HT1080 (cell line): ENCODE measurements at places on chromosomes 7 and 10. TPM values are rescaled to one million over a fixed set of nuclear protein-coding genes. Genes with fewer than 3 reads are reported as not detected.
A peak's percentile ranks its signal among the peaks of the same experiment; 100 is the strongest.

DNA sequence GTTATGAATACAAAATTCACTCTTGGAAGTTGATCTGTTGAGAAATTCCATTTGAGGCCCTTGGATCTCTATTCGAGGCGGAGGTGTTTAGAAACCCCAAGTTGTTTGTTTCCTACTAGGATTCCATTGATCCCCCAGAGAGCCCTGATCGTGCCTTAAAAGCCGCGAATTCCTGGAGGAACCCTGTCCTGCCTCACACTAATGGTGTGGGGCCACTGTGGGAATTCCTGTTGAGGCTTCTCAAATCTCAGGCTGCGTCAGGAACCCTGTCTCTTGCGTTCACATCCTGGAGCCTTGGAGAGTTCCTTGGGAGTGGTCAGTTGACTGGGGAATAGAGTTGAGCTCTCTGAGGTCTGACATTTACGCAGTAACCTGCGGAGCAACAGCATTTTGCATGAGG lies 1.2 kb downstream of the CFAP69 start:
- DNase-seq: no peak

- no peak for DNase-seq
Observed at GRCh38 chr7:68511281-68511680, 1087.0 kb upstream of the AUTS2 start.

- DNase-seq: no peak
Observed at GRCh38 chr7:105035349-105035748, 21.3 kb downstream of the KMT2E start.

GRCh38 chr7:136741941-136742340 lies 126.5 kb upstream of the CHRM2 start:
- DNase-seq: peak; percentile 79

- peak; percentile 86 for DNase-seq
Observed at GRCh38 chr7:150378115-150378852, 846 bp upstream of the ZNF775 start.

DNA sequence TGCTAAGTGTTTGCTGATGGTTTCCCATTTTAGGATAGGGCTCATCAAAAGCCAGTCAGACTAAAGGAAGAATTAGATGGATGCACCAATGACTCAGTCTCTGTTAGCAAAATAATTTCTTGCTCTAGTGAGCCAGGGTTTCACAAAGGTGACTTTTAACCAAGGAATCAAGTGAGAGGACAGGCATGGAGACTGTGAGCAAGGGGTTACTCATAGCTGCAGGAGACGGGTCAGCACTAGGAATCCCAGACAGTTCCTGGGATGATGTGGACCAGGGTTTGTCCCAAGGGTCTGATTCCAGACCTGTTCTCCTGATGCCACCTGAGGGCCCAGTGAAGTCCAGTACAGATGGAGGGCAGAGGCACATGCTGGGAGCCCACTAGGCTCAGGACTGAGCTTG lies 138.1 kb downstream of the NOC3L start:
- peak; percentile 82 for DNase-seq

- no peak for DNase-seq
Observed at GRCh38 chr10:5843686-5844344, 30.6 kb upstream of the GDI2 start.

DNA sequence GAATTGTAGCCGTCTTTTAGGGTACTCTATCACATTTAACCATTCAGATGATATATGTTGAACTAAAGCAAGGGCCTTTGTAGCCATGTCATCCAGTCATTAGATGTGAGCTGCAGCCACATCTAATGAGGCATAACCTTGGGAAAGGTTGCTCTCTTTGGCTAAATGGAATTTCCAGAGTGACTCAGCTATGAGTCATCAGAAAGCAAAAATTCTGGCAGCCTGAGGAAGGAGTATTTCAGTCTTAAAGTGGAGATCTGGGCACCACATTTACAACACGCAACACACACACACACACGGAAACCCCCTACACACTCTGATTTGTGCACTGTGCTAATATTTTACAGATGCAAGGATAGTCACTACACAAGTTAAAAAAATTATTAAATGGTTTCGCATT lies 176.9 kb upstream of the ZWINT start:
- peak; percentile 94 for DNase-seq

GRCh38 chr10:46518028-46518725 lies 38.3 kb downstream of the GPRIN2 start:
- DNase-seq: no peak

DNA sequence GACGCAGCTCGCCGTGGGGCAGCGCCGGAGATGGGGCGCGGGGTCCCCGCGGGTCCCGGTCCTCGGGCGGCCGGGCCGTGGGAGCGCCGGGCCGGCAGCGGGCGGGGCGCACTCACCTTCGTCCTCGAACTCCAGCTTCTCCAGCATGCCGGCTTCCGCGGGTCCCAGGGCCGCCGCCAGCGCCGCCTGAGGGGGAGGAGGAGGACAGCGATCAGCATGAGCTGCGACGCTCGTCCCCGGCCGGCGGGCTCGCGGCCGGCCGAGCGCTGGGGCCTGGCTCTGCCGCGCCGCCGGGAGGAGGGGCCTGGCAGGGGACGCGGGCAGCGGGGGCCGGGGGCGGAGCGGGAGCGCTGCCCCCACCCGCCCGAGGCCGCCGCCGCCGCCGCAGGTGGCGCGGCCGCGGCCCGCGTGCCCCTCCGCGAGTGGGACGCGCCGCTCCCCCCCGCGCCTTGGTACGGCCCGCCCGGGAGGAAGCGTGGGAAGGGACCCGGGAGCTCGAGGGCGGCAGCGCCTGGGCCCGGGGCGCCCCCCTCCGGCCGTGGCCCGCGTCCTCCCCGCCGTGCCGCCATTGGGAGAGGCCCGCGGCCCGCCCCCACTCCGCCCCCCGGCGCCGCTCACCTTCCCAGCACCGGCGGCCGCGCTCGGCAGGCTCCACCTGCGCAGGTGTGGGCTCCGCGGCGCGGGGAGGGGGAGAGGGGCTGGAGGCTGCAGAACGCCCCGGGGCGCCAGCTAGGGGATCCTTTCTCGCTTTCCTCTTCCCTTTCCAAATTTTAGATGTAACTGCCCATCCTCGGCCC lies 112.5 kb upstream of the RHEB start:
- peak; percentile 71 for DNase-seq

GRCh38 chr7:24245362-24245761 lies 38.6 kb upstream of the NPY start:
- no peak for DNase-seq

DNA sequence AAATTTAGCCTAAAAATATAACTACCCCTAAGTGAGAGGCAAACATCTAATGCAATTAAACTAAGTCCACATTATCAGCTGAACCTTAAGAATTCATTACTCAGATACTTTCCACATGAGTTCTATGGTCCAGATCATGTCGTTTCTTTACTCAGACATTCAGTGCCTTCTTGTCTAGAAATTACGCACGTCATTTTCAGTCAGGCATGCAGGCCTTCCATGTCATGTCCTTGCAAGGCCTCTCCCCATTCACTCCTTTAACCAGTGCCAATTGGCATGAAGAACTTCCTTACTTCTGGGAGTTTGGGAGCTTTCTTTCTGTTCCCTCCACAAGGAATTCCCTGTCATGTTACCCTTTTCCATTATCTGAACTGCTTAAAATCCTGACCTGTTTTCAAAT lies 118.8 kb downstream of the NRP1 start:
- DNase-seq: no peak

GRCh38 chr10:96585736-96586418 lies 935 bp downstream of the TM9SF3 start:
- DNase-seq: no peak

- DNase-seq: no peak
Observed at GRCh38 chr10:104779701-104780100, 138.6 kb downstream of the SORCS3 start.

GRCh38 chr7:70545214-70545613 lies 586.7 kb upstream of the GALNT17 start:
- no peak for DNase-seq

DNA sequence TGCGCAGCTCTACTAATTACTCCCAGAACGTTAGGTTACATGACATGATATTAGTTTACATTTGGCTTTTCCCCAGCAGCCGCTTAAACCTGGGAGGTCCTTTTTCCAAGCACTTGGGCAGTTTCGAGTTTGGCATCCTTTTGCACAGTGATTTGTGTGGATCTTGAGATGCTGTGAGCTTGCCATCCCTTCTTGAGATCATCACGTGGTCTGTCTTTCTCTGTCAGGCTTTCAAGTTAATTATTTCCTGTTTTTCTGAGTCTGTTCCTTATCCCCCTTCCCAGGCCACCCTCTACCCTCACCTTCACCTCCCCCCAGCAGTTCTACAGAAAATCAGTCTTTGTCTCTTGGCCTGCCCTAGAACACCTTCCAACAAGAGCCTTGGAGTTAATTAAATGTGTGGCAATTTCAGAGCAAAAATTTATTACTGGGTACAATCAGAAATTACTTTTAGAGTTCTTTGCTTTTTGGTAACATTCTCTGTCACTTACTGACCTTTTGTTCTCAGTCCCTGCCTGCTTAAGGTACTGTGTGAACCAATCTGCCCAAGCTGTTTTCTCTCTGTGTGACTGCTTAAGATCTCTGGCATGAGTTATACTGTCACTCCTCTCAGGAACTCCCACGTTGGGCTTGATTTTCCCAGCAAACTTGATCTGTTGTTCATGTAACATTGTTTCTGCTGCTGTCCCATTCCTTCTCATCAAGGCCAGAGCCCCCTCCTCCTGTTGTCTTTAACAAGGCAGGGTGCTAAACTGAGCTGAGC lies 3.1 kb upstream of the SLF2 start:
- no peak for DNase-seq

DNA sequence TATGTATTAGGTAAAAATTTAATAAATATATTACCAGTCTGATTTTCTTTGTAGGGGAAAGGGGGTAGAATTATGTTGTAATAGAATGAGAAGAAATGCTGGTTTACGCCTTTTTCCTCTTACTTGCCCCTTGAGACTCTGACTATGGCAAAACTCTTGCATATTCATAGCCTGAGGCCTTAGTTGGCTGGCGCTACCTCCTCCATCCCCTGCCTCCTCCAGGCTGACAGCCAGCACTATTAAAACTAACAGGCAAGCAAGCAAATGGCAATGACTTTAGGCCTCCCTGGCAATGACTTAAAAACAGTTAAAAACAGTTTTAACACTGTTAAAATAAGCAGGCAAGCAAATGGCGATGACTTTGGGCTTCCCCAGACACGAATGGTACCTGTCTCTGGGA lies 14.4 kb downstream of the PKD2L1 start:
- no peak for DNase-seq

DNA sequence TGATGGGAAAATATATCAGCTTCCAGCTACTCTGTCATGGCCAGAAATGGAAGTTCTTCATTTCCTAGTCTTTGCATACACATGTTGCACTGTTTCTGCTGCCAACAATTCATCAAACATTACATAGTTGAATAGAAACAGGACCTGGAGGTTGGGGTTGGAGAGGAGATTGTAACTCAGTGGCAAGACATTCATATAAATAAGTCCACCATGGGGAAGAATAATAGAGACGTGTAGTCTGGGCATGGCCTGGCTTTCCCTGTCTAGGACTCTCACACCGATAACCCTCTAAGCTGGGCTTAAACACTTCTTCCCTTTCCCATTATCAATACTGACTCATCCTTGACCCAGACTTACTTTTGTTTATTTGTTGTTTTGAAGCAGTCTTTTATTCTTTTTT lies 155.7 kb downstream of the PLPP4 start:
- no peak for DNase-seq

The NUTM2A gene
- 0.10 and 0.82 TPM in 2 replicates for total RNA-seq

The FGF8 gene
- not detected in 2 replicates for total RNA-seq

The GPR26 gene
- not detected in 2 replicates for total RNA-seq

The OR2A12 gene
- not detected in 2 replicates for total RNA-seq

The AKR1C4 gene
- total RNA-seq: not detected in 2 replicates

The DNTT gene
- total RNA-seq: not detected in 2 replicates

The PTPRN2 gene
- total RNA-seq: 0.31 TPM in 1 of 2 replicates, not detected in the other

The C10orf105 gene
- total RNA-seq: not detected in 2 replicates

The FFAR4 gene
- not detected in 2 replicates for total RNA-seq

The PCDH15 gene
- total RNA-seq: 0.14 TPM in 1 of 2 replicates, not detected in the other

The DGKB gene
- total RNA-seq: not detected in 2 replicates

The LIPM gene
- not detected in 2 replicates for total RNA-seq

The ZNF239 gene
- total RNA-seq: 4.4 and 5.0 TPM in 2 replicates
